ENCODE measurements at places on chromosomes 3 and 15.

DNA sequence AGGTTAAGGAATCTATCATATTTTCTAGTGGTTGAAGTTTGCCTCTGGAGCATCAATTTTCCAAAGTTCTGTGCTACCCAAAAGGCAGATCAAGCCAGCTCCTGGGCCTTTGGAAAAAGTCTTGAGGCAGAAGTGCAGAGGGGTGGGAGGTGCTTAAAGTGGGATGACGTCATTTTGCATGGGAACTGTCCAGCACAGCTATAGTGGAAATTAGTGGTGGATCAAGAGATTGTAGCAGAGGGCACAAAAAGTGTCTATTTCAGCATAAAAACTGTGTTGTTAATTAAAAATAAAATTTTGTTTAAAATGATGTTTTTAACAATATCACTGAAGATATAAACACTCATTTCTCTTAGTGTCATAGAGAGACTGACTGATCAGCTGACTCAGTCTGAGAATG is 221.9 kb downstream of the LRRN1 start:
- no peak for DNase-seq

DNA sequence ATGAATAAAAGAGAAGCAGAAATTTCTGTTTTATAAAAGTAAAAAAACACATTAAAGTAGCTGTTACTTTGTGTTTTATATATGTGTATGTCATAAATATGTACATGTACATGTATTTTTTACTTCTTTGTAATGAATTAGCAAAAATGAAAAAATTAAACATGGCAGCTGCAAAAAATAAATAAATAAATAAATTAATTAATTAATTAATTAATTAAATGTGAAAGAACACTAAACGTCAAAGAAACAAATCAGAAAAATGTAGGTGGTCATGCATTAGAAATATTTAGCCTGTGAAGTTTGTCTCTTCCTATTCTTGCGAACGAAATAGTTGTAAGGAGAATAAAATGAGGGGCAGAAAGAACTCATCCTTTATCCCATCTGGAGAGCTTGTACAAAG is 357.0 kb downstream of the ZIC4 start:
- DNase-seq: no peak

DNA sequence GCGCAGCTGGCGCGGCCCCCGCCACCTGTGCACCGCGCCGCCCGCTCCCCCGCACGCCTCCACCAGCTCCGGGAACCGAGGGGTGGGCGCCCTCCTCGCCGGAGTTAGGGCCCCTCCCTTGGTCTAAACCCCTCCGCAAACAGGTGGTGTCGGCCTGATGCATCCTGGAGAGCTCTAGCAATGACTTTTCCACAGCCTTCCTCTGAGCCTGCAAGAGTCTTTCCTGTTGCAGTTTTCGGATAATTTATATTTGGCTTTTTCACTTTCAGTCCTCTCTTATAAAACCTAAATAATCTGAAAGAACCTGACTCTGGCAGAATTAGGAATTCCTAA is 334 bp upstream of the IGSF11 start:
- no peak for DNase-seq

DNA sequence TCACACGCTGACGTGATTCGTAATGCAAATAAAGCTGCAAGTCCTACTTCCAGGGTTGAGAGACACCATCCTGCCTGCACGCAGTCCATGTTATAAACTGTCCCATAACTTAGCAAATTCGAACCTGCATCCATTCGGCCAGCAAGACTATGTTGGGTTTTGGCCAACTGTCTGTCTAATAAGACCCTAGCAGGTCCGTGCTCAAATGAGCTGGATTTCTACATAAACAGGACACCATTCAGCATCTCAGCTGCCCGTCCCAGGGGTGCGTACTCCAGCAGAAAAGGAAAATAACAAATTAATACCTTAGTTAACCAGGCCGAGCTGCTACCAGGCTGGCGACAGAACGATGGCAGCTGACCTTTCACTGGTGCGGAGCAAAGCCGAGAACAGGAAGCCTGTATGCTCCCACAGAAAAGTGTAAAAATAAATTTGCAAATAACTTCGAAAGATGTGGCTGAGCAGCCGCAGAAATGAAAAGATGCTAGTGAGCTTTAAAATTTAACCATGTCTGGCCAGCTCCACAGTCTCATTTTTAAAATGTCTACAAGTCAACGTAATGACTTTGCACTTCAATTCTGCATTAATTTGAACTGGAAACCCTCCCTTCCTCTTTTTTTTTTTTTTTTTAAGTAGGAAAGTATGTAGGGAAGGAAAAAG is 97.1 kb upstream of the SNRPA1 start:
- DNase-seq: no peak

GRCh38 chr15:74616366-74616939 is 817 bp downstream of the CLK3 start:
- DNase-seq: peak; percentile 42

GRCh38 chr15:98586066-98586465 is 62.3 kb upstream of the IGF1R start:
- DNase-seq: no peak

DNA sequence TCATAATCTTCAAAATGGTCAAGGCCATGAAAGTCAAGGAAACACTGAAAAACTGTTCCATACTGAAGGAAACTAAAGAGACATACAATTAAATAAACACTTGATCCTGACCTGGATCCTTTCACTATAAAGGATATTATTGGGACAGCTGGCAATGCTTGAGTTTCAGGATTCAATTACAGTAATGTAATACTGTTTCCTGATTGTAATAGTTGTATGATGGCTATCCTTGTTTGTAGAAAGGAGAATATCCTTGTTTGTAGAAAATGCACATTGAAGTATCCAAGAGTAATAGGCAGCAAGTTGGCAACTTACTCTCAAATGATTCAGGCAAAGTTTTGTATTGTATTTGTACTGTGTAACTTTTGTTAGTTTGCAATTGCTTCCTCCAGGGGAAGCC is 4.6 kb downstream of the CIDEC start:
- no peak for DNase-seq

GRCh38 chr3:101146946-101147345 is 153.7 kb upstream of the ABI3BP start:
- no peak for DNase-seq

DNA sequence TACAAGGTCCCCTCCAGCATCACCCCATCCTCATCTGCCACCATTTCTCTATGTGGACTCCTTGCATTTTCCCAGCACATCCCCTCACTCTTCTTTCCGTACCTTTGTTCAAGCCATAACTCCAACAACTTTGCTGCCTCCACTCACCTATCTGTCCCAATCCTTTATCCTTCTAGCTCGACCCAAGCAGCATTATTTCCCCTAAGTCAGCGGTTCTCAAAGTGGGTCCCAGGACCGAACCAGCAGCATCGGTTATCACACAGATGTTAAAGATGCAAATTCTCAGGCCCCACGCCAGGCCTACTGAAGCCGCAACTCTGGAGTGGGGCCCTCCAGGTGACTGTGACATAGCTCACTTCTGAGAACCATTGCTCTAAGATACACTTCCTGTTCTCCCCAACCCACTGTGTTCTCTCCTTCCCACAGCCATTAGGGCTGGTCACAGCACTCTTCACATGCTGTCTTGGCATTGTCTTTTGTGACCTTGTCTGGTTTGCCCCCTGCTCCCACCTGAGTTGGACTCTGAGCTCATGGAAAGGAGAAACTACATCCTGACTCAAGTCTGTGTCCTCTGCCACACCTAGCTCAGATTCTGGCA is 56.2 kb downstream of the AAGAB start:
- DNase-seq: no peak

- no peak for DNase-seq
These were observed 216.3 kb upstream of the TLE3 start for GRCh38 chr15:70314018-70314354.

- no peak for DNase-seq
These were observed 146.5 kb upstream of the UBE2E1 start for GRCh38 chr3:23659274-23659673.

GRCh38 chr3:158918008-158918407 is 116.2 kb downstream of the MFSD1 start:
- DNase-seq: no peak

- DNase-seq: no peak
These were observed 6.7 kb downstream of the CCR5AS start for GRCh38 chr3:46400000-46400734.

GRCh38 chr3:134239538-134239937 is 11.1 kb downstream of the RYK start:
- DNase-seq: no peak

DNA sequence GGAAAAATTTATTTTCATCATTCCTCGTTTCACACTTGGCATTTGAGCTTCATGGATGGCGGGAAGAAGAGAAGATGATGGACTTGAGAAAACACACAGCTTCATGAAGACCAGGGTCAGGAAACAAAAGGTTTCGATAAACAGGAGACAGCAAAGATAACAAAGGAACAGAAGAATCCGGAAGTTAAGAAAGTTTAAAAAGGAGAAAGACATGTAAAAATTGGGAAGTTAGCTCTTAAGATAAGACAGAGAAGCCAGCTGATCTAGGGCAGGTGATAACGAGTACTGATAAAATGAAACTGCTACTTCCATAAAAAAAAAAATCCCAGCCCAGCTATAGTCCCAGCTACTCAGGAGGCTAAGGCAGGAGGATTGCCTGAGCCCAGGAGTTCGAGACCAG is 23.9 kb downstream of the IL5RA start:
- no peak for DNase-seq

GRCh38 chr3:191263850-191264249 is 64.8 kb downstream of the OSTN start:
- no peak for DNase-seq

DNA sequence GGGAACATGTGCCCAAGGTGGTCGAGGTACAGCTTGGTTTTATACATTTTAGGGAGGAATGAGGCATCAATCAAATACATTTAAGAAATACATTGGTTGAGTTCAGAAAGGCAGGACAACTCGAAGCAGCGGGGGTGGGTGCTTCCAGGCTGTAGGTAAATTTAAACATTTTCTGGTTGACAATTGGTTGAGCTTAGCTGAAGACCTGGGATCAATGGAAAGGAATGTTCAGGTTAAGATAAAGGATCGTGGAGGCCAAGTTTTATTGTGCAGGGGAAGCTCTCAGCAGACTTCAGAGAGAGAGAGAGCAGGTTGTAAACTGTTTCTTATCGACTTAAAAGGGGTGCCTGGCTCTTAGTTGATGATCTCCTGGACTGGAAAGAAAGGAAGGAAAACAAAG is 11.3 kb downstream of the CPN2 start:
- no peak for DNase-seq

DNA sequence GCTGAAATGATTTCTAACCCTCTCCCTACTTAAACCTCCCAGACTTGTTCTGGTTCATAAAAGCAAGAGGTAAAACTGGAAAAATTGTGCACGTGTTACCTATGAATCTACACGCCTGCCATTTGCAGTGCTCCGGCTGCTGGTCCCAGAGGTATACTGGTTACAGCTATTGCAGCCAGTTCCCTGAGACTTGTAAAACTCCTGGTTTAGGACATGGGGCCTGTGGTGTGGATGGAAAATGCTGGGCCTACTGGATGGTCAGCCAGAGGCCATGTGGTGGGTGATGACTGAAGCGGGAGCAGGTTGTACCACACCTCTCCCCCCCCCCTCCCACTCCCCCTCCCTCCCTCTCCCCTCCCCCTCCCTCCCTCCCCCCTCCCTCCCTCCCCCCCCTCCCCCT is 45.0 kb downstream of the SENP2 start:
- DNase-seq: no peak

- DNase-seq: no peak
These were observed 182.7 kb downstream of the CNTN6 start for GRCh38 chr3:1275495-1275894.

DNA sequence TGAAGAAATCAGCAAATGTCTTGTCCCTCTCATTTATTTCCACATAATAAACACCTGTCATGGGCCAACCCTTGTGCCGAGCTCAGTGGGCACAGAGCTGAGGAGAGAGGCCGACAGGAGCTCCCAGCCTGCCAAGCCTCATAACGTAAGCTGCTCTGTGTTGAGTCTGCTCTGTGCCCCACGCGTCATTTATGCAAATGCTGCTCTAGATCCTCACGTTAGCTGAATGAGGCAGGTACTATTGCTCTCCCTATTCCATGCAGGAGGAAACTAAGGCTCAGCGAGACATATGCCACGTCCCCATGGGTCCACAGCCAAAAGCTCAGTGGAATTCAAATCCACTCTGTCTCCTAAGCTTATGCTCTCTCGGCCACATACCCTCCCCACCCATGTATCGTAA is 41.5 kb downstream of the EFCAB12 start:
- no peak for DNase-seq

DNA sequence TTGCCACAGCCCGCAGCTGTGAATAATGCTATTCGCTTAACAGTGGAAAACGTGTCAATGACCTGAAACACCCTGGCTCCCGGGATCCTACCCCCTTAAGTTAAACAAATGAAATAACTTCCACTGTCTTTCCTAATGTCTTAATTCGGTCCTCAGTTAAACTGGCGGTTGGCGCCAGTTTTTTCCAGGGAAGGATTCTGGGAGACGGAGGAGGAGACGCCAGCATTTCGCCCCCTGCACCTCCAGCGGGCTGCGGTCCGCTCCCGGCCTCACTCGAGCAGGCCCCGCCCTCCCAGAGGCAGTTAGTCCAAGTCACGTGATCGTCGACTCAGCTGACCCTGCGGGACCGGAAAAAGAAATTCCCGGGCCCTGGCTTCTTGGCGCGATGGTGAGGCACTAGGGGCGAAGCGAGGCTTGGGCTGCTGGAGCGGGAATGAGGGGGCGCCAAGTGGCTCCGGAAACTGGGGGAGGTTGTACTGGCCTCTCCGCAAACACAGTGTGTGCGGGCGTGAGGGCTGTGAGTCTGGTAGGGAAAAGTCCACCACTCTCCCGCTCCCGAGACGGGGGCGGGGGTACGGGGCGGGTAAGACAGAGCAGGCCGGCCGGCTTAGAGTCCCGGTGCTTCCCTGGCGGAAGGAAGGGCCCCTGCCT is at the start of gene COMMD4:
COMMD4 (plus strand) TSS at position 359 of the 651 bp plus-strand sequence; CDS start at position 386, 27 bp downstream.
- peak; percentile 75 for DNase-seq

DNA sequence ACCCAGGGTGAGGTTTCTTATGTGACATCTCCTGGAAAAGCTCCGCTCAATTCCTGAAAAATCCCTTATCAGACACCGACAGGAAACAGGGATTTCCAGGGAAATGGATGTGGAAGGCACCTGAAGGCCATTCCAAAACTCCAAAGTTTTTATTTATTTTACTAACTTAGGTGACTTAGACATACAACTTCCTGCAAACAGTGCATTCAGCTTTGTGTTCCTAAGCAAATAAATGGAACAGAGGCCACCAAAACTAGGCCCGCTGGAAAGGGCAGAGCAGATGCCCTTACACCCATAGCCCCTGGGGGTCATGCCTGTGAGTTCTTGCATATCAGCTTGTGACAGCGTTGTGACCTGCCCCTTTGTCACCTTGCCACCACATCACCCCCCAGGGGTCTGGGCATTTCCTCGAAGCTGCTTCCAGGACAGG is 239.4 kb downstream of the XXYLT1 start:
- no peak for DNase-seq

DNA sequence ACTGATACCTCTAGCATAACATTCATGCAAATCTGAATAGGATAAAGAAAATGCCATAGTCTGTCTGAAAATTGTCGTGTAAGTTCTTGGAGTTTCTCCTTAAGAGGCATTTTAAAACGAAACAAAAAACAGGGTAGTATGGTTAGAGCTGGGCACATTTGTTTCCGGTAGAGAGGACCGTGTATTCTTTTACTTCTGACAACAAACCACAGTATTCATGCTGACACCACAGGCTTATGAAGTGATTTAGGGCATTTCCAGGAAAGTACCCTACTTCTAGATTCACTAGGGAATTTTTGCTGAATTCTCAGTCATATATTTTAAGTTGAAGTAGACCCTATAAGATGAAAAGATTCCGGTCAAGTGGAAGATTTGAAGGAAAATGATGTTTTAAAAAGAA is 541.3 kb downstream of the UNC13C start:
- no peak for DNase-seq
